Stimulated activated CD4-positive, alpha-beta T cell treated with anti-CD3 and anti-CD28 coated beads, Interleukin-15, amount 100 ng/mL, for 1 hour (primary cell): ENCODE measurements at places on chromosomes 7 and 10.

DNA sequence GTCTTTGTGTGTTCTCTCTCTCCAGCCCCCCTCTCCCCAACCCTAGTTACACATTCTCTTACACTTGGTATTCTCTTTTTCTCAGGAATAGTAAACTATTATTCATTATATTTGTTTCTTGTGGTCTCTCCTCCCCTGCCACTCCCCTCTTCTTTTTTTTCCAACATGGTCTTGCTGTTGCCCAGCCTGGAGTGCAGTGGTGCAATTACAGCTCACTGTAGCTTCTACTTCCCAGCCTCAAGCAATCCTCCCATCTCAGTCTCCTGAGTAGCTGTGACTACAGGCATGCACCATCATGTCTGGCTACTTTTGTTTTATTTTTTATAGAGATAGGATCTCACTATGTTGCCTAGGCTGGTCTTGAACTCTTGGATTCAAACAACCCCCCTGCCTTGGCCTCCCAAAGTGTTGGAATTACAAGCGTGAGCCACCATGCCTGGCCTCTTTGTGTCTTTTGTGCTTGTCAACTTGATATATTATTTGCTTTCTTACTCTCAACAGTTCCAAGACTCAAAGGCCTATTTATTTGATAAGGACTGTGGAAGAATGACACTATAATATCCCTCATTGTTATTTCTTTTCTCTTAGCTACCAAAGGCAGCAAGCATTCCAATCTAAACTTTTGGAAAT, 66.9 kb downstream of the MLLT10 start:
- no peak for DNase-seq

GRCh38 chr10:33022090-33022489, 64.1 kb upstream of the ITGB1 start:
- DNase-seq, result no peak

DNA sequence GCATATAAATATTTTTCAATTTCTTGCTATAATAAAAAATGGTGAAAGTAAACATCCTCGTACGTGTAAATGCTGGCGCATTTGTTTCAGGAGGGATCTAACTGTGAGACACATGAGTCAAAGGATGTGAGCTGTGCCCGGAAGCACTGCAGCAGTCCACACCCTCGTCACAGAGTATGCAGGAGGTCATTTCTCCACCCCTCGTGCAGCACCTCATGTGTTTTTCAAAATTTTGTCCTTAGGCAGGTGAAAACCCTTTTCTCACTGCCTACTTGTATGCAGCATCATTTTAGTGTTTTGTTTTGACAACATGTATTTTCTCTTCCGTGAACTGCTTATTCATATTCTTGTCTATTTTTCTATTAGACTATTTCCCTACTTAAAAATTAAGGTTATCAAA, 162.7 kb downstream of the AVL9 start:
- DNase-seq, result no peak

DNA sequence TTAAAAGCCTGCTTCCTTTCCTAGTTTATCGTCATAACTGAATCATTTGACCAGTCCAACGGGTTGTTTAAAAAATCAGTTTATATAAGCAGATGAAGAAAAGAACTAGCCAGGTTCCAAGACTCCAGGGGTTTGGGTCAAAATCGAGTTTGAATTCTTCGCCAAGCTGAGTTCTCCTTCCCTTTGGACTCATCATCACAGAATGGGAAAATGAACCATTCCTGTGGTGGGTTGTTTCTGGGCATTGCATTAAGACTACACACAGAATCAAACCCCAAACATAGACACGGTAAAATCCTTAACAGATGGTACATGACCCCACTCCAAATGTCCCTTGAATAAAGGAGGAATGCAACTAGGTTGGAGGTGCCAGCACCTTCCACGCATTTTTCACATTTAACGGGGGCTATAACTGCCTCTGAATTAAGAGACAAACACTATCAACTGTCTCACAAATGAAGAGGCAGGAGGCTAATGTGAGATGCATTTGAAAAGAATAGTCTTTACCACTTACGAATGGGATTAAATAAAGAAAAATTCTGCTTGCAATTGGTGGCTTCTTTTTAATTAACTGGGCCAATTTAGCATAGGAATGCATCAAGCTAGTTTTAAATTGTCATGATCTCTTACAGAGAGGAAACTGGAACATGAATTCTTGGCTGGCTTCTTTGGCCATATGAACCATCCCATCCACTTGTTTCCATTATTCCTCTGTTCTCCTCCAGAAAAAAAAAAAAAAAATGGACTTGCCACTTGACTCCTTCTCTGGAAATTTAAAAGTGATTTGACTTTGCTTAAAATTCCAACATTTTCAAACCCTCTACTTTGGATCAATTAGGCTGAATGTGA, 61.1 kb downstream of the CHST15 start:
- DNase-seq, result no peak

DNA sequence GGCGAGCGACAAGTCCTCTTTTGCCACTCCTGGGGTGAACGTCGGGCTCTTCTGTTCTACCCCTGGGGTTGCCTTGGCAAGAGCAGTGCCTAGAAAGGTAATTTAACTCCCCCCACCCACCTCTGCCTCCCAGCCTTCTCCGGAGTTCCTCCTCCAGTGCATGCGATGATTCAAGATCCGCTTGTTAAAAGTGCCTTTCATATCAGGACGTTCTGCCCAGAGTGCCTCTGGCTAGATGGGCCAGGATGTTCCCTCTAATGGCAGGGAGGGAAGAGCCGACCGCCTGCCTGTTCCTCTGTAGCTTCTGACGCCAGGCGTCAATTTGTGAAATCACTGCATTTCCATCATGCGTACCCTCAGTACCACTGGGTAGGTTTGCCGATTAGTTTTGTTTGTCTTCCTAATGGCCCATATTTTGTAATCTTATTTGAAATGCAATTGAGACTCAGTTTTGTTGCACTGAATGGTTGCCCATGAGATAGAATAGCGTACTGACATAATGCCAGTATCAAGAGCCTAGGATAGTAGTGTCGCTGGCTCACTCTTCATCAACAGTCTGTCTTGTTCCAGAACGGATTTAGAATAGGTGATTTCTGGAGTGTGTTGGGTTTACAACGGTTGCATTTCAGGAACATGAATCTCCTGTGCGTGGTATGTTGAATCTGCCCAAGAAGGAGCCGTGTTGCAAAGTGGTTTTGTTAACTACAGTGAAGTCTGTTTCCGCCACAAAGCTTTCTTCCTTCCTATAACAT, 13.5 kb downstream of the ECHDC3 start:
- no peak for DNase-seq

DNA sequence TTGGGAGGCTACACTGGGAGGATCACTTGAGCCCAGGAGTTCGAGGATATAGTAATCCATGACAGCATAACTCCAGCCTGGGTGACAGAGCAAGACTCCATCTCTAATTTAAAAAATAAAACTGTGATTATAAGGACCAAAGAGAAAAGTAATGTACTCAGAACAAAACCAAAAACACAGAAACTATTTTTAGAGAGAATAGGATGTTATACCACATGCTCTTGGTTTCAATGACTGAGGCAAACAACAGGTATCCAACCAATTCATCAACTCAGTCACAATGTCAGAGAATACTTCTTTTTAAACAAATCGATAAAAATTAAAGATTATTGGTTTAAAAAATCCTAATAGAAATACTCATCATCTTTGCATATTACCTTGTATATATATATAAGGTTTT, 186.7 kb downstream of the TPK1 start:
- DNase-seq, result no peak

DNA sequence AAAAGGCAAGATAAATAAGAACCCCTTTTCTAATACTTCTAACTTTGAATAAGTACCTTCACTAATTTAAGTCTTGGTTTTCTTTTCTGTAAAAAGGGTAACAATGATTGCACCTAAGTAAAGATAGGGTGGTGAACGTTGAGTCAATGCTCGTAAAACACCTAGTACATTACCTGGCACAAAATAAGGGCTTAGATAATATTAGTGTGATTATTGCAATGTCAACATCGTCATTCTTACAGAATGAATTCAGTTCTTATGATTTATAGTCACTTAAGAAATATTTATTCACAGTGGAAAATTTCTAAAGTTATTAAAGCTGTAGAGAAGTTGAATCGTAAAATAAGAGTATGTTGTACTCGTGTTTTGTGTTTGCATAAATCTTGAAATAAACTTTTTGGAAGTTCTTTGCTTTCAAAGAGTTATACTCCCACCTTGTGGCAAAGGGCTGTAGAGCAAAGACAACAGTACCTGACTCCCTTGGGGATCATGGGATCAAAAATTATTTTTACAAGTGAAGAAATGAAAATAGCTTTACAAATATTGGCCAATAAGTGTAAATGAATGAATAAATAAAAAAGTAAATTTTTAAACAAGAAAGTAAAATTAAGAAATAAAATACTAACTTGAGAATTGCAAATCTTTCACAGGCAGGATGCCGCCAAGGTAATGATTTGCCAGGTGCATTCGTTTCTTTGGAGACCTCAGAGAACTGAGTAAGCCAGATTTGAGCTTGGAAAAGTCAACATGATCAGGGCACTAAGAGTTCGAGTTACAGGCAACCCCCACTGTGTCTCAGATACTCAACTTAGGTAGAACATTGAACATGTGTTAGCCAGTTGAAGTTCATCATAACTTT, 285.8 kb upstream of the CACNA2D1 start:
- no peak for DNase-seq

- DNase-seq, result no peak
These were observed 572.4 kb upstream of the MGMT start for GRCh38 chr10:128894641-128895040.

GRCh38 chr7:77687100-77687746, 9.0 kb upstream of the RSBN1L start:
- DNase-seq, result no peak

DNA sequence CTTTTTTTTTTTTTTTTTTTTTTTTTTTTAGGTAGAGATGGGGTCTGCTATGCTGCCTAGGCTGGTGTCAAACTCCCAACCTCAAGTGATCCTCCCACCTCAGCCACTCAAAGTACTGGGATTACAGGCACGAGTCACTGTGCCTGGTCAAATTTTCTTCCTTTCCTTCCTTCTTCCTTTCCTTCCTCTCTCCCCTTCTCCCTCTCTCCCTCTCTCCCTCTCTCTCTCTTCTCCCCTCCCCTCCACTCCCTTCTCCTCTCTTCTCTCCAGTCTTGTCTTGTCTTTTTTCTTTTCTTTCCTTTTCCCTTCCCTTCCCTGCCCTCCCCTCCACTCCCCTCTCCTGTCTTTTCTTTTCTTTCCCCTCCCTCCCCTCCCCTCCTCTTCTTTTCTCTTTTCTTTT, 7.2 kb upstream of the MLXIPL start:
- no peak for DNase-seq

DNA sequence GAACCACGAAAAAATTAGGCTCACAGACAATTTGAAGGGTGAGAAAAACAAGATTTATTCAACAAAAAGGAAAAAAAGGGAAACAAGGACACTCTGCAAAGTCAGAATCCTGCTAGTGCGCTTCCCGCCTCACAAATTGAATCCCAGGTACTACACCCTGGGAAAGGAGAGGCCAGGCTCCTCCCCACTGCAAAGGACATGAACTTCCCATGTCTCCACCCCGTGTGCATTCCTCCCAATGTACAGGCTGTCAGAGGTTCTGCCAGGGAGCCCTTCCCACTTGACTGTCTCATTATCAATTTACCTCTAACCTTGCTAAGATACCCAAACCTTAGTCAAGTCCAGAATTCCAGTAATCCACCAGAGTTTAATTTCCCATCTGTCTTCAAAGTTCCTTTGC, 70.4 kb upstream of the CDK1 start:
- no peak for DNase-seq

DNA sequence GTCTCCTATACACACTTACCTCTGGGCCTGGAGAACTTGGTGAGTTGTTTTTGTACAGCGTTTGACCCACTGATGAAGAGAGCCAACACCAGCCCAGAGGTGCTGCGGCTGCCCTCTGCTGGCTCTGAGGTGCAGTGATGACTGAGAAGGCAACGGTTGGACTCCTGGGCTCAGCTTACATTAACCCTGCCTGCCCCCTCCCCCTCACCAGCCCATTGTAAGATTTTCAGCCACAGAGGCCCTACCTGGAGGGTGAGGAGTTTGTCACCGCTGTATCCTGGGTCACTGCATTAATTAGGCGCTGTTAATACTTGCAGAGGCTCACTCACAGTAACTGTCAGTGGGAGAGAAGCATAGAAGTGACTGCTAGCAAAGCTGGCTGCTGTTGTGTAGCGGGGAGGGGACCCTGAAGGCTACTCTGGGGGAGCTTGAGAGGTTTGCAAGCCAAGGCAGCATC, 19.0 kb upstream of the ANKRD2 start:
- peak; percentile 48 for DNase-seq

GRCh38 chr7:75601539-75601938, 109.4 kb downstream of the SPDYE5 start:
- DNase-seq, result no peak

DNA sequence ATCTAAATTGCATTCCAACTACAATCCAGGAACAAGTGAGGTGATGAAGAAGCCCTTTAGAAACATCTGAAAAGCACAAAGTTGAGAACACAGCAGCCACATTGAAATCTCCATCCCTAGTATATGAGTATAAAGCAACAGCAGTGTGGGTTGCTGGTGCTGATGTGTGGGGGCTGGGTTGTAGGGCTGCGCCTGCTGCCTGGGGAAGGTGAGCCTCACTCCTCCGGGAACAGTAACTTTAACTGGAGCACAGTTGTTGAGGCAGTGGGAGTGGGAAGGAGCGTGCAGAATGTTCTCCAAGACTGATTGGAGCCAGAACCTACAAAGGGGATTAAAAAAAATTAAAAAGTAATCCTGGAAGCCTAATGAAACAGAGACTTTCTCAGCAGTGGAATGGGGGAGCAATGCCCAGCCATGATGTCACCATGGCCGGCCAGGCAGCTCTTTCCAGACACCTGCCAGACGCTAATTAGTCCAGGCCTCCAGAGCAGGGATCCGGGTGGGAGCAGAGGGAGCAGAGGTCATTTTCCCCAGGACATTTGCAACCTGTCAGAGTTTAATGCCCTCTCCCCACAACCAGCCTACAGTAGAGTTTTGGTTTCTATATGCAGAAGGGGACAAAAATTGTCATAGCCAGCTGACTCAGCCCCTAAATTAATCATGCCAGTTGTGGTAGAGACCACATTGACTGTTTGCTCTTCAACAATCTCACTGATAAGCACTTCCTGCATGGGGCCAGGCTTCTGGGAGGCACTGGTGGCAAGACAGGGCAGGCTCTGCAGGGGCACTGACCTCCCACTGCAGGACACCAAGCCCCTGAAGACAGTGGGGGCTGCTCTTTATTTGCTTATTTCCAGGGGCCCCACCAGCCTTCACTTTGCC, 133.0 kb upstream of the ZNF32 start:
- DNase-seq, result no peak

DNA sequence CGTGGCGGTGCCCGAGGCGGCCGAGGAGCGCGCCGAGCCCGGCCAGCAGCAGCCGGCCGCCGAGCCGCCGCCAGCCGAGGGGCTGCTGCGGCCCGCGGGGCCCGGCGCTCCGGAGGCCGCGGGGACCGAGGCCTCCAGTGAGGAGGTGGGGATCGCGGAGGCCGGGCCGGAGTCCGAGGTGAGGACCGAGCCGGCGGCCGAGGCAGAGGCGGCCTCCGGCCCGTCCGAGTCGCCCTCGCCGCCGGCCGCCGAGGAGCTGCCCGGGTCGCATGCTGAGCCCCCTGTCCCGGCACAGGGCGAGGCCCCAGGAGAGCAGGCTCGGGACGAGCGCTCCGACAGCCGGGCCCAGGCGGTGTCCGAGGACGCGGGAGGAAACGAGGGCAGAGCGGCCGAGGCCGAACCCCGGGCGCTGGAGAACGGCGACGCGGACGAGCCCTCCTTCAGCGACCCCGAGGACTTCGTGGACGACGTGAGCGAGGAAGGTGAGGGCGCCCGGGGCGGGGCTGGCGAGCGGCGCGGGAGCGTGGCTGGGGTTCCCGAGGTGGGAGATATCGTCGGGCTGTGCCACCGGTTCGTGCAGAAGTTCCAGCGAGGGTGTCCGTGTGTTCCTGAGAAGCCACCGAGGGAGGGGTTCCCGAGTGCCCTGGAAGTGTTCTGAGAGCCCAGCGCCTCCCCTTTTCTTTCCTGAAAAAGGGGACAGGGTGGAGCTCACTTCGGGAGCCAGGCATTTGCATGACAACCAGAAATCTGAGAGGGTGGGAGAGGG, 495 bp downstream of the EIF3B start:
- no peak for DNase-seq
